ENCODE measurements at places on chromosomes 2 and 18. TPM values are rescaled to one million over a fixed set of nuclear protein-coding genes. Genes with fewer than 3 reads are reported as not detected.

LYPD6B gene
- total RNA-seq: 2.6 TPM

DTNA gene
- total RNA-seq: 7.5 TPM

ZNF892 gene
- total RNA-seq: 2.6 TPM

POU3F3 gene
- 0.42 TPM for total RNA-seq

DCC gene
- total RNA-seq: 0.48 TPM

Data from colonic mucosa (tissue), 4 donors.